ENCODE measurements at places on chromosomes 11 and 22.

- no peak for DNase-seq
Measured at GRCh38 chr22:44917372-44918165, 92.2 kb downstream of the PHF21B start.

GRCh38 chr11:117428856-117429229, 101.2 kb downstream of the CEP164 start:
- no peak for DNase-seq

- no peak for DNase-seq
Measured at GRCh38 chr11:104095791-104096190, 59.4 kb downstream of the DDI1 start.

DNA sequence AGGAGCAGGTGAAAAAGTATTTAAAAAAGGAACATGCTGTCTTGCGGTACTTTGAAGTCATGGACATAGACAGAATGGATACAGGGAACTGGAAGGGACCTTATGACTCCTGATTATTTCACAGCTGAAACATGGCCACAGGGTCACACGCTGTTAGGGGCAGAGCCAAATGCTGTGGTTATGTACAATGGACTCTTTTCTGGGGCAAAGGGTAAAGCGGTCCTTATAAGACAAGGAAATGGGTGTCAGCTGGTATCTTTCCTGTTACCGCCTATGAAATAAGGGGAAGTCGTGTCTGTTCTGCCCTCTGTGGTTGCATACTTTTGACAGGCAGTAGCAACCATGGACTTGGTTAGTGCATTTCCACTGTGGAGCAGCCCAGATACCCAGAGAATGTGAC, 12.8 kb upstream of the ST14 start:
- no peak for DNase-seq

- DNase-seq, result no peak
Measured at GRCh38 chr11:83613767-83614121, 327.6 kb upstream of the CCDC90B start.

DNA sequence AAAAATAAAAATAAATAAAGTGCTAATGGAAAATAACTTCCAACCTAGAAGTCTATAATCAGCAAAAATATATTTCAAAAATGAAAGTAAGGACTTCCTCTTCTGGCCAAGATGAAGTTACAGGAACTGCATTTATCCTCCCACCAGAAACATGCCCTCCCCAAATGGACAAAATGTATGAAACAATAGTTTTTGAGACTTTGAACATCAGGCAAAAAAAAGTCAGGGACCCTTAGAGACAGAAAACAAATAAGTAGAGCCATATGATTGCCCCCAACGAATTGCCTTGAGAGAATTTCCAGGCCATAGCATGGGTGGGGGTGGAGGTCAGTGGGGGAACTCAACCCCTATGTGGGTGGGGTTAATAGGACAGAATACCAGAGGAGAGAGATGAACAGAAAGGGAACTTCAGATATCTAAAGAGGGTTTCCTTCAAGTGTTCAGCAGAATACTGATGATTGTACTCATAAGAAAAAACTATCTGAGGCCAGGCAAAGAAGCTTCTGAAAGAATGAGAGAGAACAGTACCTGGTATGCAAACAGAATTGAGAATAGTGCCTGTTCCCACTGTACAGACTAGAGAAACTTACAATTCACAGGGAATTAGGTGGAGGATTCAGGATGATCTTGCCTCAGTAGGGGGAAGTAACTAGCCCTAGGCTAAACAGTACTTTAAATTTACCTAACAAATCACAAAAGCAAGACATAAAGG, 26.6 kb upstream of the IL10RA start:
- DNase-seq, result no peak

DNA sequence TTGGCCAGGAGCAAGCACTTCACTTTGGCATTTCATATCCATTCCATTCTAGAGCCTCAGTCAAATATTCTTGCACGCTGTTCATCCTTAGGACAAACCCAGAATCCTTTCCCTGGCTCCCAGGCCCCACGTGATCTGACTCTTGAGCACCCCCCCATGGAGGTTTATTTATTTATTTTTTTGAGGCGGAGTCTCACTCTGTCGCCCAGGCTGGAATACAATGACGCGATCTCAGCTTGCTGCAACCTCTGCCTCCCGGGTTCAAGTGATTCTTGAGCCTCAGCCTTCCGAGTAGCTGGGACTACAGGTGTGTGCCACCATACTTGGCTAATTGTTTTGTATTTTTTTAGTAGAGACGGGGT, 12.7 kb upstream of the TSGA10IP start:
- no peak for DNase-seq
